Stimulated activated CD8-positive, alpha-beta memory T cell treated with anti-CD3 and anti-CD28 coated beads, Interleukin-7, amount 100 ng/mL, for 24 hours (primary cell): ENCODE measurements at places on chromosomes 1 and 21.

DNA sequence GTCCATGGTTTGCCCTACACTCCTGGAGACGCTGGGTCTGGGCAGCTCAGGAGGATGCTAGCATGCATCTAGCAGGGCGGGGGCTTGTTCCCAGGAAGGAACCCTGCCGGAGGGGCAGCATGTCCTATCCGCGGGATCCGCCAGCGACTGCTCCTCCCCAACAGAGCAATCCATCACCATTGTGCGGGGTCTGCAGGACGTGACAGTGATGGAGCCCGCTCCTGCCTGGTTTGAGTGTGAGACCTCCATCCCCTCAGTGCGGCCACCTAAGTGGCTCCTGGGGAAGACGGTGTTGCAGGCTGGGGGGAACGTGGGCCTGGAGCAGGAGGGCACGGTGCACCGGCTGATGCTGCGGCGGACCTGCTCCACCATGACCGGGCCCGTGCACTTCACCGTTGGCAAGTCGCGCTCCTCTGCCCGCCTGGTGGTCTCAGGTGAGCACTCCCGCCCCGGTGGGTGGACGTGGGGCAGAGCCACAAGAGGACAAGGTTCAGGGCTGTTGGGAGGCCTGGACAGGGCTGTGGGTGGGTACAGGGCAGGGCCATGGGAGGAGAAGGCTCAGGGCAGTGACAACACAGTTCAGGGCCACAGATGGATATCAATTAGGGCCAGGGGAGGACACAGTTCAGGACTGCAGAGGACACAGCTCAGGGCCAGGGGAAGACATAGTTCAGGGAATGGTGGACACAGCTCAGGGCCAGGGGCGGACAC is 71.3 kb downstream of the OBSCN start:
- DNase-seq = no peak

- no peak for DNase-seq
Observed at GRCh38 chr1:20439282-20439681, 46.7 kb downstream of the CAMK2N1 start.

- no peak for DNase-seq
Observed at GRCh38 chr1:100390531-100390930, 38.2 kb downstream of the CDC14A start.

GRCh38 chr21:45950740-45951515 is 30.6 kb upstream of the COL6A1 start:
- DNase-seq = no peak

- DNase-seq = no peak
Observed at GRCh38 chr1:151801310-151801820, 3.9 kb downstream of the LINGO4 start.

- no peak for DNase-seq
Observed at GRCh38 chr1:230827081-230827681, 41.1 kb downstream of the C1orf198 start.

- no peak for DNase-seq
Observed at GRCh38 chr1:88979054-88979748, 13.2 kb downstream of the KYAT3 start.

DNA sequence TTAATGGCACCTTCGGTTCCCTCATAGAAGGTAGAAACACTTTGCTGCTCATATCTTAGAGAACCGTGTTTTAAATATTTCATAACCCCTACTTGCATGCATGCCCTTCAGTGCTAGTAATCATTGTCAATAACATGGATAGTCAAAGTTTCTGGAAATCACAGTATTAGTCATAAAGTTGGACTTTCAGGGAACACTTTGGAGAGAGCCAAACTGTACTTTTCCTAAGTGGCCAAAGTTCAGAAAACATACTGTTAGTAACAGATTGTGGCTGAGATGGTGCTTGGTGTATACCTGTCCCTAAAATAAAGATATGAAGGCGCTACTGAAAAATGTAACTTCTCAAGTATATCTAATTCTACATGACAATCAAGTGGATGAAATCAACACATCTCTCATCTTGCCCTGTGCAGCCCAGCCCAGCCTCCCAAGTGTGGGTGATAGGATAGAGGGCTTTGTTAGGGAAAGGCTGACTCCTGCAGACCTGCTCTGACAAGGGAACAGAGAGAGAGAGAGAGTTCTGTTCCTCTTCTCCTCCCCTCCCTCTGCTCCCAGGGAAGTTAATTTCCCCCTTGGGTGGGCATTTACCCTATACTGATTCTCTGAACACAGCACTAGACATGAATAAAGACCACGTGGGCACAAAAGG is 14.4 kb downstream of the MYOC start:
- DNase-seq = no peak

GRCh38 chr1:97441966-97442365 is 478.9 kb downstream of the DPYD start:
- no peak for DNase-seq

- no peak for DNase-seq
Observed at GRCh38 chr1:236018885-236019453, 45.9 kb downstream of the NID1 start.

- DNase-seq = no peak
Observed at GRCh38 chr1:34055818-34056217, 109.2 kb downstream of the CSMD2 start.

- no peak for DNase-seq
Observed at GRCh38 chr1:44328671-44329416, 26.2 kb downstream of the ERI3 start.

GRCh38 chr1:225700889-225701465 is 48.1 kb upstream of the ENAH start:
- no peak for DNase-seq

DNA sequence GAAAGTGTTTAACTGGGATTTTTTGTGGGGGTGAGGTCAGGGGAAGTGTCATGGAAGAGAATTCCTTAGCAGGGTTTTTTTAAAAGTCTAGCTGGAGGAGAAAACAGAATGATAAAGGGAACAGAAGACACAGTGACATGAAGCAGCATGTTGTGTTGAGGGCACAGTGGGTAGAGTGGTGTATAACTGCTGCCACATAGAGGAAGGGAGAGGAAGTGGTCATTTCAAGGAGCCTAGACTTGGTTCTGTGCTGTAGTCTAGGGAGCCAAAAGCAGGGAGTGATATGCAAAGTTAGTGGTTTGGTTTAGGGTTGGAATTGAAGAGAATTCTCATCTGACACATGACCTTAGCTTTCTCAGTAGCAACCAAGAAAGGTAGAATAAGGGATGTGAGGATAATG is 10.2 kb downstream of the EEIG2 start:
- DNase-seq = no peak

DNA sequence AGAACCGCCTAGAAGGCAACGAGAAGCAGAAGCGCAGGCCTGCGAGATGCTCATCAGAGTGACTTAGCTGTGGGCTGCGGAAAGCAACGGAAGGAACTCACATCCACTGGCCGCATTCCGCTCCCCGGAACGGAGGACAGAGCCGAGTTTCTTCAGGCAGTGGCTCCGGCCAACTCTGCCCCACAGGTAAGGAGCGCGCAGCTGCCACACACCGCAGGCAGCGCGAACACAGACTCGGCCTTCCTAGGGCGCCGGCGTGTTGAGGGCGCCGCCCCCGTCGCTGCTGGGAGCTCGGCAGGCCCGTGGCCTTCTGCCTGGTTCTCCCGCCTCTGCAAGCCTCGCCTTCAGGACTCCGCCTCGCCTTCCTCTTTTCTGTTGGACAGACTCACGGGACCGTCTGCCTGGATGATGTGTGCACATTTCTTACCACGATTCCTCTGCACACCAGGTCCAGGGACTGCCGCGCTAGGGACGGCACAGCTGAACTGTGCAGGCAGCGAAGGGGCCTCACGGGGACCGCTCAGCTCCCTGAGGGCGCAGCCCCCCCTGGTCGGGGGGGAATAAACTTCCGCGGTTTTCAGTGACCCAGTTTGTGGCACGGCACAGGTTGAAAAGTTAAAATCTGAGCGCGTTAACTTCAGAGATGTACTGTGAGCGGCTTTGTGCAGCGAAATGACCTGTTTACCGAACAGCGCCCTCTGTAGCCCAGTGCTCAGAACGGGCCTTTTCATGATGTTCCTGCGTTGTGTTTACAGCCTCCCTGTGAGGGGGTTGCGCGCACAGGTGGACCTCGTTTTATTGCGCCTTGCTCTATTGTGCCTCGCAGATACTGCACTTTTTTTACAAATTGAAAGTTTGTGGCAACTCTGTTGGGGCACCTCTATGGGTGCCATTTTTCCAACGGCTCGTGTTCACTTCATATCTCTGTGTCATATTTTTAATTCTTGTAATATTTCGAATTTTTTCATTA is 15.8 kb downstream of the TCP10L start:
- peak; percentile 57 for DNase-seq

- no peak for DNase-seq
Observed at GRCh38 chr1:85283475-85284199, 7.2 kb upstream of the BCL10 start.

DNA sequence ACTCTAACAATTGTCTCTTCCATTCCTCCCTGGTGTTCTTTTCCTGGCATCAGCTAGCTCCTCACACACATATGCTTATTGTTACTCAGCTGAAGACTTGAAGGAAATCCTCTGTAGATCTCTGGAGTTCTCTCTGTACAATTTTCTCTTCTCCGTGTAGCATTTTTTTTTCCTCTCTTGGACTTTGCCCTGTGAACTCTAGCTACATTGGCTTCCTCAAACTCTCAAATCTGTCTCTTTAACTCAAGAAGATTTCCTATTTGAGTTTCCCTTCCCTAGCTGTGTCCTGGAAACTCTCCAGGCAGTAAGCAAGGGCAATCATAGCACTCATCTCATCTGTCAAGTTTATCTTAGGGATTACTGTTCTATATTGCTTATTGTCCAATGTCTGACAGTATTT is 4.3 kb upstream of the MIA3 start:
- DNase-seq = no peak

GRCh38 chr1:10152709-10153284 is 57.6 kb upstream of the KIF1B start:
- peak; percentile 4 for DNase-seq

GRCh38 chr1:12604114-12604874 is 13.7 kb downstream of the DHRS3 start:
- no peak for DNase-seq

- DNase-seq = no peak
Observed at GRCh38 chr1:233394860-233395717, 67.6 kb downstream of the MAP3K21 start.

DNA sequence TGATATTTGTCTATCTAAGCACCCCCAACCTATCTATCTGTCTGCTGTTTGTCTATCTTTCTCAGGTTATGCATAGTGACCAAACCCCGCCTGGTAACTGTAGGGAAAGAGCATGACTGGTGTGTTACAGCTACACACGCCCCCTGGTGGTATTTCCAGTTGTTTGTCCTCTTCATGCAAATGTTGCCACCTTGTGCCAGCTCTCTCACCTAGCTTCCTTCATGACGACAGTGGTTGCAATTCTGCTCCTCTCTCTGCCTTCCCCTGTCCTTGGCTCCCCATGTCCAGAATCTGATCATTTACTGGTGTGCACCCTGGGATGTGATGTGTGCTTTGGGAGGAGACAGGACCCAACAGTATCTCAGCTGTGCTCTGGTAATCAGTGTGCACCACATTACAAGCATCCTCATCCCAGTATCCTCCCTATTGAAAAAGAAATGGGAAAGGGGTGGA is 8.1 kb upstream of the INKA2 start:
- no peak for DNase-seq

GRCh38 chr21:17348849-17349248 is 164.0 kb upstream of the CXADR start:
- DNase-seq = no peak

- DNase-seq = no peak
Observed at GRCh38 chr1:26169198-26169554, 413 bp upstream of the C1orf232 start.

- no peak for DNase-seq
Observed at GRCh38 chr1:90821152-90821787, 104.2 kb upstream of the BARHL2 start.

- DNase-seq = no peak
Observed at GRCh38 chr1:68120136-68120791, 69.8 kb upstream of the DIRAS3 start.

GRCh38 chr21:33412832-33413519 is 9.8 kb downstream of the IFNGR2 start:
- no peak for DNase-seq

DNA sequence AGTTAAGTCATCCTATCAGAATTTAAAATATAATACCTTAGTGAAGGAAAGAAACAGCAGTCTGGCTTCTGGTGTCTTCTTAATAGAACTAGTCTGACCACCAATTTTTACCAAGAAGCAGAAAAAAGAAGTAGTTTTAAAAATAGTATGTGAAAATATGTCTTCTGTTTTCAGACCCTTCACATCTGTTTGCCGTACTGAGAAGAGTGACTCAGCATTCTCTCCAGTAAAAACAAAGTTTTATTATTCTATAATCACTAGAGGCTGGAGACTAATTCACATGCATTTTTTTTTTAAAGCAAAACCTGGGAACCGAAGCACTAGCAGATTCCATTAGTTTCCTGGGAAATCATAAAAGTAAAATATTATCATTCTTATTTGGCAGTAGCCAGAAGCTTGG is 163.8 kb downstream of the COL24A1 start:
- DNase-seq = no peak

- DNase-seq = no peak
Observed at GRCh38 chr1:21524686-21525339, 15.6 kb downstream of the ALPL start.

- DNase-seq = no peak
Observed at GRCh38 chr1:223410036-223410435, 16.8 kb downstream of the CCDC185 start.

DNA sequence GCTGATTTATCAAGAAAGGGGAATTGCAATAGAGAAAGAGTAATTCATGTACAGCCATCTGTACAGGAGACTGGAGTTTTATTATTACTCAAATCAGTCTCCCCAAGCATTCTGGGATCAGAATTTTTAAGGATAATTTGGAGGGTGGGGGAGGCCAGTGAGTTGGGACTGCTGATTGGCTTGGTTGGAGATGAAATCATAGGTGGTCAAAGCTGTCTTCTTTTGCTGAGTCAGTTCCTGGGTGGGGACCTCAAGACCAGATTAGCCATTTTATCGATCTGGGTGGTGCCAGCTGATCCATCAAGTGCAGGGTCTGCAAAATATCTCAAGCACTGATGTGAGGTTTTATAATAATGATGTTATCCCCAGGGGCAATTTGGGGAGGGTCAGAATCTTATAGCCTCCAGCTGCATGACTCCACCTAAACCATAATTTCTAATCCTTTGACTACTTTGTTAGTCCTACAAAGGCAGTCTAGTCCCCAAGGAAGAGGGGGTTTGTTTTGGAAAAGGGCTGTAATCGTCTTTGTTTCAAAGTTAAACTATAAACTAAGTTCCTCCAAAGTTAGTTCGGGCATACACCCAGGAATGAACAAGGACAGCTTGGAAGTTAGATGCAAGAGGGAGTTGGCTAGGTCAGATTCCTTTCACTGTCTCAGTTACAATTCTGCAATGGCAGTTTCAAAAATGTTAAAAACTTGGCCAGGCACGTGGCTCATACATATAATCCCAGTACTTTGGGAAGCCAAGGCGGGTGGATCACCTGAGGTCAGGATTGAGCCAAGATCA is 16.9 kb upstream of the RAB3B start:
- no peak for DNase-seq
